Retina (tissue), 1 donor: ENCODE measurements at places on chromosomes 2 and 18.

GRCh38 chr2:43831543-43832294, 6.9 kb downstream of the ABCG5 start:
- DNase-seq, result peak; percentile 60

- no peak for DNase-seq
Measured at GRCh38 chr18:7950380-7951136, 383.4 kb downstream of the PTPRM start.

- DNase-seq, result no peak
Measured at GRCh38 chr2:7270011-7270431, 352.8 kb downstream of the RNF144A start.

- DNase-seq, result no peak
Measured at GRCh38 chr18:64713284-64713683, 564.4 kb upstream of the LINC00305 start.

- no peak for DNase-seq
Measured at GRCh38 chr2:114843963-114844362, 401.5 kb downstream of the DPP10 start.

GRCh38 chr2:107730898-107731297, 95.8 kb upstream of the RGPD4 start:
- no peak for DNase-seq

DNA sequence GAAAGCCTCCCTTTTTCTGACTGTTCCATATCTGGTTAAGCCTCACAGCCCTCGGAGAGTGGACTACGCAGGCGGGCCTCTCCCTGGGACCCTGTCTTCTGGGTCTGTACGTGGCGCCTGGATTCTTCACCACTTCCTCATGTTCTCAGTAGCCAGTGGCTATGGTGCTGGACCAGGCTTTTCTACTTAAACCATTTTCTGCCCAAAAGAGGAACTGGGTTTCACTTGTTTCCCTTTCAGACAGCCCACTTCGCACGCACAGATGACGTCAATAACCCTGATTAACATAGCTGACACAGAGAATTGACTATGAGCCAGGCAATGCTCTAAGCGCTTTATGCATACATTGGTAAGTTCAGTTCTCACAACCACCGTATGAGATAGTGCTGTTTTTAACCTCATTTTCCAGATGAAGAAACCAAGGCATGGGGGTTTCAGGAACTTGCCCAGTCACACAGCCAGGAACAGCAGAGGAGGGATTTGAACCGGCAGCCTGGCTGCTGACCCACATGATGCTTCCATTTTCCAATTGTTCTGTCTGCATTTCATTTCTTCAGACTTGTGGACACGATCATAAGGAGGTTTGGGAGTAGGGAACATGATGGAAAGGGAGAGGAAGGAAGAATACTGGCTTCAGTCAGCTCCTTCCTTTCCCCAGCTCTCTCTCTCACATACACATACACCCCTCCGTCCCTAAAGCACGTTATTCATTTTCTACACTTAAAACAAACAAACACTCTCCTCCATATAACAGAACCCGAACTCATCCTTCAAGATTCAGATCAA, 41.7 kb downstream of the MYOM1 start:
- no peak for DNase-seq

DNA sequence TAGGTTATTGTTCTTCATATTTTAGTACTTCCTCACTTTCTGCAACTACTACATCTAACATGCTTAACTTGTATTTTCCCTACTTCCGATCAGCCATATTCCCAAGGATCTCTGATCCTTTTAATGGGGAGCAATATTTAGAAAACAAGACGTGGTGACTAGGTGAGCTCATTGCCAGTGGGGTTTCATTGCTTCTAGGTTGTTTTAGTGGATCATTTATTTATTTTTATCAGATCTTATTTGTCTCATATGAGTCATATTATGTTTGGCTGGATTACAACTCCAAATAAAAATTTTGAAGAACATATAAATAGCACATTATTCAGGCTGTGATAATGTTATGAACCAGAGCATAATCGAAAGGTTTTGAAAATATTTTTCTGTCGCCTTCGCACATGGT, 480.9 kb upstream of the TMEFF2 start:
- DNase-seq, result no peak
